ENCODE measurements at places on chromosomes 6 and 20.

DNA sequence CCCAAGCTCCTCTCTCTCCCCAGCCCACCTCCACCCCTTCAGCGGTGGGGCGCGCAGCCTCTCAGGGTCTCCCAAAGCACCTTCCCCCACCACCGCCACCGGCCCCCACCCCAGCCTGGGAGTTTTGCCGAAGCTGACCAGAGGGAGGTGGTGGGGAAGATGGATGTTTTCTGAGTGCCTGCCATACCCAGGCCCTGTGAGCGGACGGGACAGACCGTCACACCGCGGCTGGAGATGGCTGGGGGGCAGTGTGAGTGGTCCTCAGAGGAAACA is 5.7 kb downstream of the C20orf204 start:
- DNase-seq: no peak

DNA sequence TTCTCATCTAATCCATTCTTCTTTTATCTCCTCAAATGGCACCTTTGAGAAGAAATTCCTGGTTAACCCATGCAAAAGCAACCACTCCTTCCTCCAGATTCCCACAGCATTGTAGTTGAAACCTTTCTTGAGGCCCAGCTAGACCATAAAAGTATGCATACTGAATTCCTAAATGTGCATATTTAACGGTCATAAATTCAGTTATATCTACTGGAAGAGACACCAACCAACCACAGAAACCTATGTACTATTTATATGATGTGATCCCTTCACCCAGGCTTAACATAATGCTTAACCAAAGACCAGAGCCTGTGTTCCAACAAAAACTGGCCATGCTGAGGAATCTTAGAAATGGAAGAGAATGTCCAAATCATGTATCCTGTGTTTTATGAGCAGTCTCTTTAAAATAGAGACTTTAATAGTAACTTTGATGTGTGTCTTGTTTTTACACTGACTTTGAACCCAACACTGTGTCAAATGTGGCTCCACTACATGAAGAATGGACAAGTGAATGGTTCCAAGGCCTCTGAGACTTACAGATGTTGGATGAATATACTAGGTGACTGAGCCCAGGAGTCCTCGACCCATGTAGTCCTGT is 11.4 kb upstream of the TAF8 start:
- no peak for DNase-seq

GRCh38 chr20:57417830-57418780 is 26.9 kb downstream of the RBM38 start:
- DNase-seq: no peak

GRCh38 chr6:152176268-152176667 is 368.8 kb downstream of the ESR1 start:
- no peak for DNase-seq

DNA sequence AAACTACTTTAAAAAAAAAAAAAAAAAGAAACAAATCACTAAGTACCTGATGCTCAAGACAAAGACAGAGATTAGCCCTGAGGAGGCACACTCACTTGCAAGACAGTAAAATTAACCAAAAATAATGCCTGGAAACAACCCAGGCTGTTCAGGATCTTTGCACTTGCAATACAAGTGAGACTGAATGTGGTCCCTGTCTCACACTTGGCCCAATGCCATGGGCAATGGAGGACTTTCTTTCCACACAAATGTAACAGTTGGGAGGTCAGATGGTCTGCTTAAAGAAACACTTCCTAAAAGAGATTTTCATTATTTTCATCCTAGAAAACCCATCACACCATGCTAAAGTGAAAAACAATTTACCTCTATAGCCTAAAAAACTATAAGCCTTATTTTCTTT is 16.2 kb downstream of the STAU1 start:
- no peak for DNase-seq

DNA sequence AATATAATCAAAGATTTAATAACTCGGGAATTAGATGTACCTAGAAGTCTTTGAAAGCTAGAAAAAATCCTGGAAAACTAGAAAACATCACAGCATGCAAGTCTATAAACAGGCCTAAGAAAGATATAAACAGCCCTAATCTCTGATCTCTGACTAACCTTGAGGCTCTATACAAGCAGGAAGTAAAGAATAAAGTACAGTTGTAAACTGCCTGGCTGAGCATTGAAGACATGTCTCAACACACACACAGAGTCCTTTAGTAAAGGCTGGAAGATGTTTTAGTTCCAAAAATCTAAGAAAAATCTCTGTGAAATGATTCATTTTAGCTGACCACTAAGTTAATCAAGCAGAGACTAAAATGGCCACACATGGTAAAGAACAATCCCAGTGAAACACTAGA is 774.5 kb downstream of the EYS start:
- DNase-seq: no peak

- no peak for DNase-seq
Measured at GRCh38 chr20:51661609-51662178, 106.5 kb downstream of the ATP9A start.

- no peak for DNase-seq
Measured at GRCh38 chr20:51528263-51529027, 14.1 kb downstream of the NFATC2 start.

DNA sequence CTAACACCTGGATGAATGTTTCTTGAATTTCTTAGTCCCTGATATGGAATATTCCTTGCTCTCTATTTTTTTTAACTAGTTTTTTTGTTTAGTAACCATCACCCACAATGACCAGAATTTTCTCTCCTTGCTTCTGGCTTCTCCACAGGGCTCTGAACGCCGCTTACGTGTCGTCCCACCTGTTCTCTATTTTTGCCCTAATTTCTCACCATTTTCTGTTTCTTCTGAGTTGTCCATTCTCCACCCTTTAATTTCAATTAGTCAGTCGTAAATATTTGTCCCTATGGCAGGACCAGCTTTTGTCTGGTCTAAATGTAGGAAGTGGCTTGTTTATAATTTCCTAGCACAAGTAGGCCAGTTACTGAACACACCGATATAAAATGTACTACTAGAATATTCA is 52.3 kb downstream of the PLCB4 start:
- no peak for DNase-seq

GRCh38 chr6:27684264-27685211 is 211.6 kb upstream of the ZNF184 start:
- peak; percentile 41 for DNase-seq

- DNase-seq: no peak
Measured at GRCh38 chr6:111711476-111711875, 105.8 kb upstream of the TRAF3IP2 start.

GRCh38 chr20:51767867-51768758 is at the start of gene ATP9A:
TSS of gene ATP9A (minus strand) at chr20:51768390. CDS start at chr20:51768369, 21 bp downstream.
- DNase-seq: peak; percentile 9

- no peak for DNase-seq
Measured at GRCh38 chr6:75169689-75170586, 35.9 kb downstream of the COL12A1 start.

DNA sequence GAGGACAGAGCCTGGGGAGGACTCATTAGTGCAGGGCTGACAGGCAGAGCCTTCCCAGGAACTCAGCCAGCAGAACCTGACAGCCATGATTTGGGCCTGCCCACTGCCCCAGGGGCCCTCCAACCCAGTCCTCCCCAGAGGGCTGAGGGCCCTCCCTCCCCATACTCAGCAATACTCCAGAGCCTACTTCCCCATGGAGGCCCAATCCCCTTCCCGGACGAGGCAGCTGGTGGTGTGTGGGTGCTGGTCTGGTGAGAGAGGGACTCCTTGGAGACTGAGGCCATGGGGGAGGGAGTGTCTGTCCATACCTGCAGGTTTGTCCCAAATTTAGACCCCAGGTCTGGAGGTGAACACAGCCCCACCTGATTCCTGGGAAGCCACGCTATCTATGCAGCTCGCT is 120.9 kb upstream of the MLN start:
- no peak for DNase-seq

DNA sequence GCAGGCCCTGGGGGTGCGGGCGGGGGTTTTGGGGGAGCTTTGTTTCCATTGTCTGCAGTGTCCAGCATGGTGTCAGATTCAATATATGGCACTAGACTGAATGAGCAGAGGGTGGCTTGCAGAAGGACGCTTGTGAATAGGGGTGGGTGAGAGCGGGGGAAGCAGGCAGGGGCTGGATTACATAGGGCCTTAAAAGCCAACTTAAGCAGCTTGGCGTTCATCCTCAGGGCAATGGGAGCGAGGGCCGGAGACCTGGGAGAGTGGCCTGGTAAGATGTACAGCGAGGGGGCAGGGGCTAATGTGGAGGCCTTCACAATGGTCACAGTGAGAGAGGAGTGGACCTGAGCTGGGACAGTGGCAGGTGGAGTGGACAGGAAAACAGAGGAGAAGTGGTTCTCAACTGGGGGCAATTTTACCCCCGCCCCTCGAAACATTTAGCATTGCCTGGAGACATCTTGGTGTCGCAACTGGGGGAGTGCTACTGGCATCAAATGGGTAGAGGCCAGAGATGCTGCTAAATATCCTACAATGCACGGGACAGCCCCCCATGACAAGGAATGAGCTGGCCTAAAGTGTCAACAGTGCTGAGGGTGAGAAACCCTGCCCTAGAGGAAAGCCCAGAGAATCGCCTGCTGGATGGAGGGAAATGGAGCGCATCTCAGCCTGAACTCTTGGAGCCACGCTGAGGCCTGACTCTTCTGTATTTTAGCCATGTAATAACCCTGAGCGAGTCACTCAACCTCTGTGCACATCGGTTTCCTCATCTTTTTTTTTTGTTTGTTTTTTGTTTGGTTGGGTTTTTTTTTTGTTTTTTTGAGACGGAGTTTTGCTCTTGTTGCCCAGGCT is 15.1 kb upstream of the BAK1 start:
- no peak for DNase-seq

- no peak for DNase-seq
Measured at GRCh38 chr6:111758608-111759329, 114.5 kb downstream of the FYN start.

- DNase-seq: no peak
Measured at GRCh38 chr20:63682384-63683139, 13.9 kb upstream of the TNFRSF6B start.

- no peak for DNase-seq
Measured at GRCh38 chr20:3203315-3204123, 963 bp downstream of the DDRGK1 start.

GRCh38 chr6:32459781-32460424 is 20.2 kb downstream of the HLA-DRA start:
- DNase-seq: no peak

DNA sequence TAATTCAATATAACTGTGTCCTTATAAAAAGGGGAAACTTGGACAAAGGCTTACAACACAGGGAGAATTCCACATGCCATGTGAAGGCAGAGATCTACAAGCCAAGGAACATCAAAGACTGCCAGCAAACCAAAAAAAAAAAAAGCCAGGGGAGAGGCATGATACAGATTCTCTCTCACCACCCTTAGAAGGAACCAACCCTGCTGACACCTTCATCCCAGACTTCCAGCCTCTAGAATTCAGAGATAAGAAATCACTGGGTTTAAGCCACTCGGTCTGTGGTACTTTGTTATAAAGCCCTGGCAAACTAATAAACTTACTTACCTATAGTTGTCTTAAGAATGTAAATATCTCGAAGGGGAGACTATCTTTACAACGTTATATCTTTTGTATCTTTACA is 4.4 kb downstream of the SERINC3 start:
- DNase-seq: no peak

DNA sequence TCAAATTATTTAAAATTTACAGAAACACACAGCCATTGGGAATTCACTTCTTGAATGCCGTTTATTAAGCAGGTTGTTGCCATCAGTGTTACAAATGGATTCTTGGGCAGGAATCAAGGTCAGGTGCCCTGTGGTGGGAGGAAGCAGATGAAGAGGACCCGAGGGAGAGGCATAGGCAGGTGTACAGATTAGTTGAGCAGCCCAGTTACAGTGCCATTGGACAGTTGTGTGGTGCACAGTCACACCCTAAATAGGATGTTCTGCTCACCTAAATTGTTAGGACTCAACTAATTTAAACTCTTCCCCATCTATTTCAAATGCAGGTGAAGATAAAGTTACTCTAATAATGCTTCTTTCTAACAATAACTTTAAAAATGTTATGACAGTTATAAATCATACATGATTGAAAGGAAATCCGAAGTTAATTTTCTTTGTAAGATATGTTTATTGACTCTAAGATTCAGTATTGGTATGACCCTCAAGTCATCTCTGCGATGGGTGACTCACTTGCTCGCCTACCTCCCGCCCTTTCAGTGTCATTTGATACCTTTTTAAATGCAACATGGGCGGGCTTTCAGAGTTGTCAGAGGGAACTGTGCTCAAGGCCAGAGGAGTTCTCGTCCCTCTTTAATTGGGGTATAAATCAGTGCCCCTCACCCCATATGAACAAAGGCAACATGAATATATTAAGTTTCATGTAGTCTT is 35.1 kb downstream of the DSE start:
- no peak for DNase-seq

GRCh38 chr6:14100138-14100537 is 17.4 kb upstream of the CD83 start:
- no peak for DNase-seq

- DNase-seq: no peak
Measured at GRCh38 chr20:63737945-63738686, 1.5 kb upstream of the SLC2A4RG start.

- DNase-seq: no peak
Measured at GRCh38 chr6:138211048-138211581, 7.2 kb downstream of the PBOV1 start.

GRCh38 chr20:19511931-19512330 is 246.1 kb upstream of the RIN2 start:
- DNase-seq: no peak

GRCh38 chr6:21582651-21583050 is 10.9 kb upstream of the SOX4 start:
- DNase-seq: no peak

GRCh38 chr6:66508433-66508832 is 801.4 kb upstream of the EYS start:
- no peak for DNase-seq

- no peak for DNase-seq
Measured at GRCh38 chr20:1382670-1383069, 10.2 kb downstream of the FKBP1A start.

DNA sequence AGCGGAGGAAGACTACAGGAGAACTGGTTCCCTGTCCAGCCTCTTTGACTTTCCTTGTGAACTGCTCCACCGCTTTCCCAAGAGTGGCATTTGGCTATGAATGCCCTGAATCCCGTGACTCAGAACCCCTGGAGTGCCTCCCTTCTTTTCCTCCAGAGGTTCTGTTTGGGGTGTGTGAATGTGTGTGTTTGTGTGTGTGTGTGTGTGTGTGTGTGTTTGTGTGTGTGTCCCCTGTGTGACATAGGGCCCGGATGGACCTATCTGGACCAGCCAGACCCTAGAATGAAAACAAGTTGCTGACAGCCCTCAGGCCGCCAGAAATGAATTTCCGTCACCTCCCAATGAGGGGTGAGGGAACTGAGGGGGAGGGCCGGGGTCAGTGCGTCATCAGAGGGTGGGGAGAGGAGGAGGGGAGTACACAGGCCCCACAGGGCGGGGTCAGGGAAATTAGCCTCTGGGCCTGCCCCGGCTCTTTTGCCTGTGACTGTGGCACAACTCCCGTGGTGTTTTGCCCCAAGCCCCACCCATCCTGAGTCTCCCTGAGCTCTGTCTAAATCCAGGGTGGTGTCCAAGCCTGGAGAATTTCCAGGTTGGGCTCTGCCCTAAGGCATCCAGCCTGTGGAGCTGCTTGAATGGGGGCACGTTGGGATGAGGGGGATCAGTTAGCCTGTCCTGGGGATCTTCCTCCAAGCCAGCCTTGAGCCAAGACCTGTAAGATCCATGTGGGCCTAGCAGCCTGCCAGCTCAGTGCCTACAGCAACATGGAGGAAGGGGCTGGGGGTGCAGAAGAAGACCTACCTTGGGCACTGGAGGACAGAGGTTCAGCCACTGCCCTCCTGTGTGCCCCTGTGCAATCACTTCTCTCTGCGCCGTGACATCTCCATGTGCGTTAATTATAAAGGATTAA is 15.2 kb upstream of the MRPS18A start:
- peak; percentile 41 for DNase-seq

GRCh38 chr6:117498159-117498558 is 15.7 kb downstream of the DCBLD1 start:
- DNase-seq: no peak

- no peak for DNase-seq
Measured at GRCh38 chr6:159913862-159914564, 23.2 kb downstream of the MAS1 start.
